Stimulated activated memory B cell treated with anti-CD40 and anti-IgM and Interleukin-4, amounts not matched to agents 10 μg/mL and 1 μg/mL and 100 μg/mL, for 72 hours (primary cell): ENCODE measurements at places on chromosomes 11 and 22.

DNA sequence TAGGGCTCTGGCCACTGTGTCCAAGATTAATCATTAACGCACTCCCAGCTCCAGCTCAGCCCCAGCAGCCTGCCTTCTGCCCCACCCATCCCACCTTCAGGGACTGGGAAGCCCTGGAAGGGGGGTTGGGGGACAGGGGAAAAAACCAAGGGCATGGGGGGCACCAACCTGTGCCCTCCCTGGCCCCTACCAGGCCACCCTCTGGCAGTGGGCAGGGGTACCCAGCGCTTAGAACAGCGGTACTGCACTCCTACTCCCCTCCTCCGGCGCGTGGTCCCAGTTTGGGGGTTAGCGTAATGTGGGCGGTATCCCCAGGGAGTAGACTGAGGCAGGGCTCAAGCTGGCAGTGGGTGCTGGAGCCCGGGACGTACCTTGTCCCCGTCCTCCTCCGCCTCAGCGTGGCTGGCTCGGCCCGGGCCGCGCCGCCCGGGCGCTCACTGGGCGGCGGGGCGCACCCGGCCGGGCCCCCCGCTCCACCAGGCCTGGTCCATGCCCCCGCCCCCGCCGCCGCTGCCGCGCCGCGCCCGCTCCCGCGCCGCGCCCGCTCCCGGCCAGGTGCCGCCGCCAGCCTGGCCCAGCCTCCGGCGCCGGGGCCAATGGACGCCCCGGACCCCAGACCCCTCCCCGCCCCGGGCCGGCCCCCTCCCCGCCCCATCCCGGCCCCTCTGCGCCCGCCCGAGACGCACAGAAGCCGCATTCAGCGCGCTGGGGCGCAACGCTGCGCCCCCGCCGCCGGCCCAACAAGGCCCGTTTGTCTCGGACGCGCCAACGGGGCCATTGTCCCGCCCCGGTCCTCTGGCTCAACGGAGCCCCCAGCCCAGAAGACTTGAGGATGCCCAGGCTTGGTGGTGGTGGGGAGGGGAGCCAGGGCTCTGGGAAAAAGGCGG lies at the start of gene GAL3ST1:
Gene GAL3ST1, minus strand, starts transcription at position 571 of the 887 bp plus-strand sequence. CDS start 17,273 bp downstream, outside the sequence.
- no peak for ATAC-seq
- H3K27me3 ChIP-seq = peaks cover 3% of the 10 kb centered on the region
- no peak within 1 kb of the TSS for H3K27ac ChIP-seq
- no peaks in the 10 kb centered on the region for H3K4me1 ChIP-seq

DNA sequence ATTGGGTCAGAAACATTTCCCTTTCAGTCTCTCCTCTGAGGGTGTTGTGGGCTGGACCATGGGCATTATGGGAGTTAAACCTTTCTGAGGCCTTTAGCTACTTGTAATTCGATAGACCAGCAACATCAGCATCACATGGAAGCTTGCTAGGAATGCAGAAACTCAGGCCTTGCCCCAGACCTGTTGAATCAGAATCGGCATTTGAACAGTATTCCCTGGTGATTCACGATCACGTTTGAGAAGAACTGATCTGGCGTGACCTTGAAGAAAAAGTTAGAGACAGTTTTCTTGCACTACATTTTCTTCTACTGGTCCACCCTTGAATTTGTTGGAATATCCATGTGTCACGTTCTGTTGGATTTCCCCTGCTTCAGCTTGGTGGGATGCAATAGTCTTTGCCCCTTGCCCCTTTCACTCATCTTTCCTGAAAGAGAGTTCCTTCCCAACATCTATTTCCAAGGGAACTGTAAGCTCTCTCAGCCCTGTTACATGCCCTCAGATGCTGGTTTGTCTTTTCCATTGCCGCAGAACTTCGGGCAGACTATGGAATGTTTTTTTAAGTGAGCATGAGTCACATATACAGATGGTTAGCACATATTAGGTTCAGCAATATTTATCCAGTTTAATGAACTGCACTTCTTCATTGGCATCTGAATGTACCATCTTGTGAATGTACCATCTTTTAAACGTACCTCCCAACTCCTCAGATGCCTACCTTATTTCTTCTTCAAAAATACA lies 23.9 kb downstream of the EHF start:
- no peak overlapping the region for H3K4me3 ChIP-seq
- peaks cover 6% of the 10 kb centered on the region for H3K4me1 ChIP-seq
- H3K27me3 ChIP-seq = no peaks in the 10 kb centered on the region
- H3K27ac ChIP-seq = no peak overlapping the region
- no peaks in the 10 kb centered on the region for H3K36me3 ChIP-seq

DNA sequence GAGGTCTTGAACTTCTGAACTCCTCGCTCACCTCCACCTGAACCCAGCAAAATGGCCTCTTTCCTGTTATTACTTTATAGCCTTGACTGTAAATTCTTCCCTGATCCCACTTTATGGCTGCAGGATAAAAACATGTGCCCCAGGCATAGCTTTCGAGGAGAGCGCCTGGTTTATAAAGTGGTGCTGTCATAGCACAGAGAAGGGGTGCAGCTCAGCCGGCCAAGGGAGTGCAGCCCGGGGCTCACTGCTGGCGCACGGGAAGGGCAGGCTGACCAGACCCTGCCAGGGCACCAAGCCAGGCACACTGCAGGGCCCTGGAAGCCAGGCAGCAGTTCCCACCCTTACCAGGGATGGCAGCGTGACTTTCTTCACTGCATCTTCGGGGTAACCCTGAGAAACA lies 50.9 kb downstream of the ISX start:
- H3K36me3 ChIP-seq = no peaks in the 10 kb centered on the region
- H3K4me3 ChIP-seq = no peak overlapping the region
- ATAC-seq = no peak
- H3K4me1 ChIP-seq = peaks cover 9% of the 10 kb centered on the region
- H3K27ac ChIP-seq = no peak overlapping the region

DNA sequence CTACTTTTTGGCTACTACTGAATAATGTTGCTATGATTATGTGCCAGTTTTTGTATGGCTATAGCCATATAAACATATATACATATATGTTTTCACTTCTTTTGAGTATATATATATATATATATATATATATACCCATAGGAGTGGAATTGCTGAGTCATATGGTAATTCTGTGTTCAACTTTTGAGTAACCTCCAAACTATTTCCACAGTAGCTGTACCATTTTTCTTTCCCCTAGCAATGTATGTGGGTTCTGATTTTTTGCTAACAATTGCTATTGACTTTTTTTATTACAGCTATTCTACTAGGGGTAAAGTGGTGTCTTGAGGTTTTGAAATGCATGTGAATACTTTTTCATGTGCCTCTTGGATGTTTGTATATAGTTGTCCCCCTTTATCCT lies 30.4 kb downstream of the CBL start:
- no peaks in the 10 kb centered on the region for H3K27me3 ChIP-seq
- peak overlapping the region; percentile 62 for H3K27ac ChIP-seq
- peaks cover 52% of the 10 kb centered on the region for H3K36me3 ChIP-seq
- no peak for ATAC-seq
- H3K4me1 ChIP-seq = peaks cover 29% of the 10 kb centered on the region

- H3K36me3 ChIP-seq = peaks cover 19% of the 10 kb centered on the region
- no peaks in the 10 kb centered on the region for H3K27me3 ChIP-seq
- H3K4me3 ChIP-seq = no peak overlapping the region
- no peak overlapping the region for H3K27ac ChIP-seq
- ATAC-seq = no peak
- peaks cover 16% of the 10 kb centered on the region for H3K4me1 ChIP-seq
These were observed 8.9 kb upstream of the ANKK1 start for GRCh38 chr11:113378692-113379091.
